ENCODE measurements at places on chromosomes 5 and 9.

DNA sequence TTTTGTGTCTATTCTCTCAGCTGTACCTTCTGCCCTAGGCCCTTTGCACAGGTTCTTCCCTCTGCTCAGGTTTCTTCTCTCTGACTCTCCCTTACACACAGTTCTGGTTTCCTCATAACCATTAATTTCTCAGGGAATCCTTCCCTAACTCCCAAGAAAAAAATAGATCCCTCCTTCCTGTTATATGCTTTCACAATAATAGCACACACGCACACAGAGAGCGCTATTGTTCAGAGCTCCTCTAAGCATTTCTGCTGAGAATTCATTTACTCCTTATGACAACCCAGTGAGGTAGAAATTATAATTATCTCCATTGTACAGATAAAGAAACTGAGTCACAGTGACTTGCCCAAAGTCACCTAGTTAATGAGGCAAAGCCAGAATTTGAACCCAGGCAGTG lies 1.7 kb upstream of the TCOF1 start:
- DNase-seq = no peak

GRCh38 chr5:15021266-15022046 lies 149.9 kb upstream of the ANKH start:
- no peak for DNase-seq

DNA sequence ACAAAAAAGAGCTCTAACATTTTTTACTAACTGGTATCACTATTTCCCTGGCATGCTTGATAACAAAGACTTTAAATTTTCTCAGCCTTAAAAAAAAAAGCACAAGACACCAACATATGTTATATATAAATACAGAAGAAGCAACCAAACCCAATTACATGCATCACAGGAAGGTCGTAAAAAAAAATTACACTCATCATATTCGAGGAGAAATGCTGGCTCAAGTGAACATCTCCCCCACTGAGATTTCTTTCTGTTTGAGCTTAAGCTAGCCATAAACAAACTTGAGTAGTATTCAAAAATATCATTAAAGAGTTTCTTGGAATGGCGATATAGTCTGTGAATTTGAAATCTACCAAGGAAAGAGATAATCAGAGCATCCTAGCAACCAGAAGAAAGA lies 7.5 kb upstream of the MSH3 start:
- no peak for DNase-seq

- DNase-seq = peak; percentile 39
Measured at GRCh38 chr5:72366324-72366976, 46.3 kb downstream of the PTCD2 start.

DNA sequence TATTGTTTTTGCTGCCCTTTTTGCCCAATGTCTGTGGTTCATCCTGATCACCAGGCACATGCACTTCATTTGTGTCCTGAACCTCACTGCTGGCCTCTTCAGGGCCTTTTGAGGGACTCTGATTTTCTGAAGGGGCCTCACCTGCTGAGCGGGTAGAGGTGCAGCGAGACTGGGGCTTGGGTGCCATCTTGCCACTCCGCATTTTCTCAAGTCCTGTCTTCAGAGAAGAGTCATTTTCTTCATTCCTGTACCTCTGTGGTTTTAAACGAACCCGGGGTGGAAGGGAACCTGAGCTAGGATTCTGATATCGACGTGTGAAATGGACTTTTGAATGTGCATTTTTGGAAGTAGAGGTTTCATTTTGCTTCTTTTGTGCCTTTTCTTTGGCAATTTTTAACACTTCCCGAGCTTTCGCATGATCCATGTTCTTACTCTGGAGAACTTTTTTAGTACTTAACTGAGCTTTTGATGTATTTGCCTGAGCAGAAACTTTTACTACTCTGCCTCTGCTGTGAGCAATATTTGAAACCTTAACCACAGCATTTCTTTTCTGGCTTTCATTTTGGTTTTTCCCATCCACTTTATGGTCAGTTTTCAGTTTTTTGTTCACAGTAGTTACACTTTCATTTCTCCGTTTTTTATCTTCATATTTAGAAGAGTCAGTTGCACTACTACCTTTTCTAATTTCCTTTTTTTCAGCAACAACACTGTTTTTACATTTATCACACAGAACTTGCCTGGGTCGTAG lies 26.1 kb downstream of the PWWP2A start:
- no peak for DNase-seq

GRCh38 chr5:154071799-154072413 lies 33.1 kb downstream of the MFAP3 start:
- DNase-seq = no peak

DNA sequence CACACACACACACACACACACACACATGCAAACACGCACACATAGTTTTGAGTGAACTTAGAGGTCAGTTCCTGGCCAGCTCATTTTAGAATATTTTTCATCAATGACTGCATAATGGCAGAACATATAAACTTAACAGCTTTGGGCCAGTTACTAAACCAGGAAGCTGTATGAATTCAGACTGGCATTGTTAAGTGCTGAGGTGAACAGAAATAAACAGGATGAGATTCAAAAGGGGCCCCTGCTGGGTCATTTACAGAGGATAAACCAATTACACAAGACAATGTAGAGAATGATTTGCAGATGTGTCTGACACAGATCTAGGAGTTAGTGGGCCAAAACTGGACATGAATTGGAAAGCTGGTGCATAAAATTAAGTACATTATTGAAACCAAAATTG lies 44.6 kb downstream of the MARCHF11 start:
- DNase-seq = no peak

DNA sequence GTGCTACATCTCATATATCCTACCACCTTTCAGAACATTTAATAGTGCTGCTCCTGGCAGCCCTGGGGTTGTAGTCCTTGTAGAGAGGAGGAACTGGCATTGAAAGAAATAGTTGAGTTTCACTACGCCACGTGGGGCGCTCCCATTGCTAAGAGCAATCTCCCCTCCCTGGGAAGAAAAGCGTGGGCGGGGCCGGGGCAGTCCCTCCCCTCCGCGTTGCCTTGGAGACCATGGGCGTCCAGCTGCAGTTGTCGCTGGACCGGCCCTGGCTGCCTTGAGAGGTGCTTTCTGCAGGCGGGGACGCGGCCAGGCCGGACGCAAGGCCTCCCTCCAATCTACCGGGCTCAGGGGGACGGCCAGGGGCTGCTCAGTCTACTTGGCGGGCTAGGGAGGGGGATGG lies 368 bp upstream of the CCDC180 start:
- DNase-seq = no peak

DNA sequence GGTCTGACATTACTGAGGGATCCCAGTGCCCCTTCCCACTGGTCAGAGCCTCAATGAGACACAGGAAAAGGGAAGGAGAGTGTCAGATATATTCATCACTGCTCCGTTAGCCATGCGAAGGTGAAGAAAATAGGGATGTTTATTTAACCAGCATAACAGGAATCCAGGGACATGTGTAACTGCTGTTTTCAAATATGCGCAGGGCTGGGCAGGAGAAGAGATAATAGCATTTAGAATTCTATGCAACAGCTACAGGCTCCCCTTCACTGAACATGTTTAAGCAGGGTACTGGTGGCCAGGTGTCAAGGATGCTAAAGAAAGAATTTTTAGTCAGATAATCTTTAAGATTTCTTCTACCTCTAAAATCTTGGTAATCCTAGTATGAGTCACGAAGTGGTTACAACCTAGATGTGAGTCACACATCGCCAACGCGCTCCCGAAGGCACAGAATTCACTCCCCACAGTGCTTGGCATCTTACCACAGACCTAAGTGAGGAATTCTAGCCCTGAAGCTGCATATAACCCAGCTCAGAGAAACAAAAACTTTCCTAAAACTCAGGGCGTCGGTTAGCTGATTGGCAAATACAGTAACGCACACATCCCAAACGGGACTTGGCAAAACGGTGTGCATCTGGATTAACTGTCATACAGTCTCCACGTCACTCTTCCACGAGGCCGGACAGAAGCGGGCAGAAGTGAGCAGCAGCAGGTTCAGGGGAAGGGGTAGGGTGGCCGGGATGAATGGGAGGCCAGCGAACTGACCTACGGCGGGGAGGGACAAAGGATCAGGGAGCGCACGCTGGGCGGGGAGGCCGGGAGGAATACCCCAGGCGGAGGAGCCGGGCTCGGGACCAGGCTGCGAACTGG lies 1.1 kb downstream of the CTNNAL1 start:
- DNase-seq = peak; percentile 37

DNA sequence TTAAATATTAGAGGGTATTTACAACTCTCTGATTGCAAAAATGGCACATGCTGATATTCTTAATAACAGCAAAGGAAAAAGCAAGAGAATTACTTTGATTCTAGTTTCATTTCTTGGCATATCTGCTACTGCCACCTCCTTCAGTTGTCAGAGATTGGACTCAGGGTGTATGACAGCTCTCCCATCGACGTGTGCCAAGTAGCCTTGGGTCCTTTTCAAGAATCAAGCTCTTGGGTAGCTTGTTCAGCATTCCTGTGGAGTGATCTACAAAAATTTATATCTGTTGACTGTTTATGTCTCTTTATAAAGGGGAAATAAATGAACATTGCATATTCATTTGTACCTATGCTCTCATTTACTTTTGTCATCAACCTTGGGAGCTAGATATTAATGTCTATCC lies 315.6 kb downstream of the PRR16 start:
- DNase-seq = no peak

- peak; percentile 21 for DNase-seq
Measured at GRCh38 chr9:133023117-133023890, 7.5 kb upstream of the GTF3C5 start.

GRCh38 chr9:93815135-93815534 lies 140.0 kb downstream of the BARX1 start:
- DNase-seq = no peak

DNA sequence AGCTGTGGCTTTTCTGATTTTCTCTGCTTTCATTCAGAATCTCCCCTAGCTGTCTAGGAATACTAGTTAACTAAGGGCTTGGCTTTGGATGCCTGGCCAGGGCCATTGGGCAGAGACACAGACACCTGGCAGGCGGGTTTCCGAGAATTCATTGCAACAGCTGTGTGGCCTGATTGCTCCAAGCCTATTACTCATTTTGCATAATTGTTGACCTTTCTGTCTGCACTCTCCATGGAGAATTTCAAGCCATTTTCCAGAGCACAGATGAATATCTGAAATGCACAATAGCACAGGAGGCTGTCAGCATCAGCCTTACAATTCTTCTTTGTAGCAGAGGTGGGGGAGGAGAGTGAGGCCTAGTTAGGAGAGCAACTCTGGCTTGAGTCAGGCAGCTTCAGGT lies 310.5 kb downstream of the DMAC1 start:
- no peak for DNase-seq

DNA sequence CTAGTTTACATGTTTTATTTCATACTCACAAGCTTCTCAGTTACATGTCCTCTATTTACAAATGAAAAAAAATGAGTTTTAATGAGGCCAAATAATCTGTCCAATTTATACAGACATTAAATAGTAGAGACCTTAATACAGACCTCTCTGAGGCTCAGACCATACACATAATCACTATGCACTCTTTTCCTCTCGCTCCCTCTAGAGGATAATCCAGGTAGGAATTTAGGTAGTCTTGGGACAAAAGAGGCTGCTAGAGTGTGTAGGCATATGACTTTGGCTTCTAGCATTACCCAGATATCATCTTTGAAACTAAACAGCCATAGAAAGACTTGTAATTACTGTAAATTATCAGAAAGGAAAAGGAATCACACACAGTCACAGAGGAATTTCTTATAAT lies 444.7 kb downstream of the HINT1 start:
- DNase-seq = no peak

DNA sequence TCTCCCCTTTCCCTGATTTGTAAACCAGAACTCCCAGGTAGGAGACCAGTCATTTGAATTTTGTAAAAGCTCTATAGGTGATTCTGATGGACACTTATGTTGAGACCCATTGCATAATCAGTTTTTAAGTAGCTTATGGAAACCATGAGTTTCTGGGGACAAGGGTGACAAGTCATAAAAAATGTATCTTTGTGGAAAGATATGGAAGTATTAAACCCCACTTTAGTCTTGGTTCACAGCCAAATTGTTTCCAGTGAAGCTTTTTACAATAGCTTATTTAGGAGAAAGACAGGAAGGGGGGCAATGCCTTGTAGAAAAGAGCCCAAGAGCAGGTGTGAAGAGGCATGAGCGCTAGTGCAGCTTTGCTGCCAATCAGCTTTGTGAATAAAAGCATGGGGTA lies 453 bp upstream of the CCL28 start:
- no peak for DNase-seq

DNA sequence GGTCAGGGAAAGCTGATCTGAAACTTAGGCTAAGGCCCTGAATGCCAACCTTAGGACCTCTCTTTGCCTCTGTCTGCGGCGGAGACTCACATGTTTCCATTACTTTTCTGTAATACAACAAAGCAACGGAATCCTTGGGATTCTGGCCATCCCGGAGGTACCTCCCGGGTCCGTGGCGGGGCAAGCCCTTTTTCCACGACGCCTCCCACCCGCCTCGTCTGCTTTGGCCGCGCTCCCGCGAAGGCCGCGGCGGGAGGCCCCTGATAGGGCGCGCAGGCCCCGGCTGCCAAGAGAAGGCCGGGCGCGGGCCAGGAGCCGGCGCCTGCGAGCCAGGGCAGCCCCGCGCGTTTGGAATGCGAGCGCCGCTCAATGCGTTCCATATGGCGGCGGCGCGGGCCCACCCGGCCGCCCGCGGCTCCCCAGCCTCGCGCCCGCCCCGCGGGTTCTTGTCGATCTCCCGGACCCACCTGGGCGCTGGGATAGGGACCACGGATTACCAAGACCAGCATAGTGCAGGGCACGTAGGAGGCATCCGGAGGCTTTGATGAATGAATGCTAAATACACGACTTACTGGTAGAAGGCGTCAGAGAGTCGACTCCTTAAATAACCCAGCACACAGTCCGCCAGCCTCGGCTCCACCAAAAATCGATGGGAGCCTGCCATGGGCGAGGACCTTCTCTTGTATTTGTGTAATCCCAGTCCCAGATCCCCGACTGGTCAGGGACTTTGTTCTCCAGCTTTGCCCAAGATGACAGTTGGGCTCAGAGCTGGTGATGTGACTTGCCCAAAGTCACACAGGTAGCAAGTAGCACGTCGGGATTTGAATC lies 17.5 kb upstream of the PHF19 start:
- no peak for DNase-seq

- DNase-seq = no peak
Measured at GRCh38 chr9:27851858-27852257, 278.6 kb upstream of the C9orf72 start.

GRCh38 chr5:89988129-89988810 lies 421.3 kb downstream of the CETN3 start:
- no peak for DNase-seq

- DNase-seq = no peak
Measured at GRCh38 chr5:169474226-169474625, 109.3 kb upstream of the SPDL1 start.

DNA sequence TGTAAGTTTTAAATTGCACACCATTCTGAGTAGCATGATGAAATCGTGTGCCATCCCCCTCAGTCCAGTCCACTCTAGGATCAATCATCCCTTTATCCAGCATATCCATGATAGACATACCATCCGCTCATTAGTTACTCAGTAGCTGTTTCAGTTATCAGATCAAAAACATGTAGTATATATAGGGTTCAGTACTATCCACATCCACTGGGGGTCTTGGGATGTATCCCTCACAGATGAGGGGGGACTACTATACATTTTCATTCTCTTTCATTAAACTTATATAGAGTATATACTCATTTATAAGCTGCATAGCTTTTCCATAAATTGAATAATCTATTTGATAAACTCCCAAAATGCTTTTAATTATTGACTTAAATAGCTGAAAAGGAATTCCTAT lies 67.6 kb downstream of the MEIKIN start:
- DNase-seq = no peak
